ENCODE measurements at places on chromosomes 2 and 18.

GRCh38 chr18:24928301-24928878 is 423.6 kb downstream of the ZNF521 start:
- DNase-seq = no peak

- DNase-seq = no peak
These were observed 108.4 kb upstream of the LDAH start for GRCh38 chr2:20931346-20931745.

GRCh38 chr2:165568361-165568760 is 98.9 kb downstream of the CSRNP3 start:
- DNase-seq = no peak

DNA sequence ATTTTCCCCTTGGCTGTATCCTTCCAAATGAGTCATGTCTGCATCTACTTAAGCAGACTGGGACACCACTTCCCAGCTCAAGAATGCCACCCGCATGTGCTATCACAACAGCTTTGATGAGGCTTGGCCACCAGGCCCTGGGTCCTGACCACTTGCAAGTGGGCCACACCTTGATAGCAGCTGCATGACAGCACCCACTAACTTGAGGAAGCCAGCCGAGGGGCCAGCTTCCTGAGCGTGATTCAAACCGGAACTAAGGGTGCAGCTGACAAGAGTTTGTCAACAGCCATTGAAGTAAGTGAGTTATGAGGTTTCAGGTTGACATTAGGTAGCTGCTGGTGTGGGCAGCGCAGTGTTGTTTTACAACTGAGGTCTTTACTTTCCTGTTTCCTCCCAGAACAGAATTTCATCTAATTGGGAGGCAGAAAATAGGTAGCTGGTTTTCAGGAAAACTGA is 54.4 kb downstream of the EPHA4 start:
- peak; percentile 55 for DNase-seq

- no peak for DNase-seq
These were observed 207.0 kb upstream of the CXCR4 start for GRCh38 chr2:136324966-136325365.

DNA sequence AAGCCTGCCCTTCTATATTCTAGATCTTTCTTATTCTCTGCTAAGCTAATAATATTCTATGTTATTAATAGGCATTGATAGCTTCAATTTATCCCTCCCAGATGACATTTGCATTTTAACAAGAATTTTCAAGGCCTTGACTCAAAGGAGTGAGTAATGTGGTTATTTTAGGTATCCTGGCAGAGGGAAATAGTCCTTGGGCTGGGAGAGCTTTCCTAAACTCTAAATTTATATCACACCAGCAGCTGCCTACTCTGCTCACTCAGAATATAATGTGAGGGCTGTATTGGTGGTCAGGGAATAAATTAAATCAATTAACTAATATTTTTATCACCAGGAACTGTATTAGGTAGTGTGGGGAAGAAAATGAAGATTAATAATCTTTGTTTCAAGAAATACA is 74.8 kb upstream of the ADAM23 start:
- DNase-seq = no peak

- DNase-seq = no peak
These were observed 10.4 kb upstream of the EVA1A start for GRCh38 chr2:75570948-75571729.

DNA sequence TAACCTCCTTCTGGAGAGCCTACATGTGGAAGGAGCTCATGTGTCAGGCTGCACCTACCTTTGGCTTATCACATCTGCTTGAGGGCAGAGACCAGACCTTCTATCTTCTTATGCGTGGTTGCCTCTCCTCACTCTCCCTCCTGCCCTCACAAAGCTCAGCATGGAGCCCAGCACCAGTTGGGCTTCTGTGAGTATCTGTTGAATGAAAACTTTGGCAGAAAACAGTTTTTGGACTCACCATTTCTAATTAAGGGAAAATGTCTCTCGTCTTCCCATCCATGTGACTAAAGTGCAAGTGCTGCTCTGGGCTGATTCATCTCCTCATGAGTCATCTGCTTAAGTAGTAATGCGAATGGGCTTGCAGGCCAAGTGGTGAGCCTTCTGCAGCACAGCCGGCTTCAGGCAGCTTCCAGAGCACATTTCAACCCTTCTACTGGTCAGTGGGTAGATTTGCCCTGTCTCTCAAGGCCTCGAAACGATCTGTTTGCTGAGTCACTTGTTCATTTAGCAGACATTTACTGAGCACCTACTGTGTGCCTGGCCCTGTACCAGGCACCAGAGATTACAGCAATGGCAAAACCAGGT is 102.6 kb downstream of the VSNL1 start:
- DNase-seq = no peak

GRCh38 chr2:68230241-68231060 is 21.9 kb downstream of the PPP3R1 start:
- DNase-seq = no peak

DNA sequence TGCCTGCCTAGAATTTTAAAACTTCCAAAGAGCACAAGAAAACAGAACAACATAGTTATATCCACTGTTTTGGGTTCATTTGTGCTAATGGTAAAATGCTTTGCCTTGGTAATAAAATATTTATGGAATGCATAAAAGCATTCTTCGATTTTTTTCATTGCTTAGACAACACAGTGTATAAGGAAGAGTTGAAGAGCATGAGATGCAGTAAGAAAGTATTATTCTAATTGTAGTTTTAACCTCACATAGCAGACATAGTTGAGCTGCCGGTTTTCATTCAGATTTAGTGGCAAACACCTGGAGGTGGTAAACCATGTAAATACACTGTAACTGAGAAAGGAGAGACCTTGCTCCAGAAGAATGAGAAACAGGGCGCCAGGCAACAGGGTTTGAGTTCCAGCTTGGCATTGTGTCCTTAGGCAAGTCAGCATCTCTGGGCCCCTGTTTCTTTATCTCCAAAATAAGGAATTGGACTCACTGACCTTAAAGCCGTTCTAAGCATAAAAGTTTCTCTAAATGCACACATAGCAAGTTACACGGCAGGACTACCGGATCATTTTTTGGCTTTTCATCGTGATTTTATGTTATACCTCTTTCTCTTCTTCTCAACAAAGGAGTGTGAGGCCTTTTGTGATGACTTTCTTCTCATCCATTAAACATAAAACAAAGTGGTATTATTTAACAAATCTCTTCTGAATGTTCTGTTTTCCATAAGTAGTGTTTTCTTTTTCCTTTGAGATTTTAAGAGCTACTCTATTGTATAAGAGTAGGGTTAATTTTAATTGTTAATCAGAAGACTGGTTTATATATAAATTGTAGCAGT is 7.9 kb downstream of the UGP2 start:
- DNase-seq = no peak

DNA sequence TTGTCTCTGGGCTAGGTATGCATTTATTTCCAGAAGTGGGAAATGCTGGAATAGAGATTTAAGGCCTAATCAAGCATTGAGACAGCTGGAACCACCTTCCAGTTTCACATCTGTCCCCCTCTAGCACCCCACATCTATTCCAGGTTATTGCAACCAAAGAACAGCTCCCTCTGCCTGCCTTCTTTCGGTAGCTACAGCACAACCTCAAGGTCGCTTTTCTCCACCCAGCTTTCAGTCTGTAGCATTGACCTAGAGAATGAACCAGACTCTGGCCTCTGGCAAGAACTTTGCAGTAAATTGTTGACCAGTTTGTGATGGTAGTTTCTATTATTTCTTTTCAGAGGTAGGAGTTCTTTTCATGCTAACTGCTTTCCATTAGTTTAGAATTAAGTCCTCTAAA is 484.2 kb downstream of the DLGAP1 start:
- DNase-seq = no peak

GRCh38 chr2:171430516-171431410 is 3.0 kb downstream of the METTL8 start:
- no peak for DNase-seq

DNA sequence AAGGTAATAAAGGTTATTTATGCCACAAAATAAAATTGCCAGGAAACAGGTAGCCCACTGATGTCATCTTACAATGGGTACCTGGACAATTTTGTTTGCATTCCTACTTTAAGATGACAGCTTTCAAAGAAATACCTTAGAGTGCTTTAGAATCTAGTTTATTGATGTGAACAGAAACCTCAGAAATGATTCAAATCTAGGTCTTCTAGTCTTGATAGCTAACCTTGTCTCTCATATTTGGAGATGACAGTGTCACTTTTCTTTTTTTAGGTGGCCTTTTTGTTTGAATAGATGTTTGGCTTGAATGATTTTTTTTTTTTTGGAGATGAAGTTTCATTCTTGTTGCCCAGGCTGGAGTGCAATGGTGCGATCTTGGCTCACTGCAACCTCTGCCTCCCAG is 69.1 kb downstream of the PIK3C3 start:
- no peak for DNase-seq

DNA sequence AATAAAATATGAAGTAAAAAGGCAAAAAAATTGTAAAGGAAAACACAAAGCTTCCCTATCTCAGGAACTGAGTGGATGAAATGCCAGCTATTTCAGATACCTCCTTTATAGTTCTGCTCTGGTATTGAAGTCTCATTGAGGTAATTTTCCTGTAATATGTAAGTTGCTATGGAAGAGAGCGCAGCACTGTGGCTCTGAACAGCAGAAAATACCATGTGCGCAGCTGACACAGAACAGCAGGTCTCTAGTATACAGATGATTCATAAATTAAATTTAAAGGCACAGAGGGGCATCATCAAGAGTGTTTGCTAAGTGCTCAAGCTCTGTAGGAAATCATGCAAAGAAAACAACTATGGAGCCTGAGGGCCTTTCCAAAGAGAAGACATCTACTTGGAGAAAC is 315.3 kb upstream of the CDH7 start:
- no peak for DNase-seq

DNA sequence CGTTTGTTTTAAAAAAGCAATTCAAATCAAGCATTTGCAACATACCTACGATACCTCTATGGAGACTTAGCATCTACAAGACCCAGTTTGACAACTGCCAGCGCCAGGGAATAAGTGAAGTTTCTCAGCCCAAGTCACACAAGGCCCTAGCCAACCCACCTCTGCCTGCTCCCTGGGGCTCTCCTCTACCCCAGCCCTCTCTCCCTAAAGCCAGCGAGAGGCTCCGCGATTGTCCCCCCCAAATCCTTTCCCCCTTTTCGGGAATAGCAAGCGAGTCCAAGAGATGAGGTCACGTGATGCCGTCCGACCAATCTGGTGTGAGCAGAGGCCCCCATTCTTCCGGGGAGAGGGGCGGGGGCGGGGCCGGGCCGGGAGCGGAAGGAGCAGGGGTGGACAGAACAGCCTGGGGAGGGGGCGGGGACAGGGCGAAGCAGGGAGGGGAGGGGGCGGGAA is 102.2 kb upstream of the RAB6C start:
- DNase-seq = peak; percentile 85

- no peak for DNase-seq
These were observed 5.0 kb upstream of the CIDEA start for GRCh38 chr18:12248926-12249720.

DNA sequence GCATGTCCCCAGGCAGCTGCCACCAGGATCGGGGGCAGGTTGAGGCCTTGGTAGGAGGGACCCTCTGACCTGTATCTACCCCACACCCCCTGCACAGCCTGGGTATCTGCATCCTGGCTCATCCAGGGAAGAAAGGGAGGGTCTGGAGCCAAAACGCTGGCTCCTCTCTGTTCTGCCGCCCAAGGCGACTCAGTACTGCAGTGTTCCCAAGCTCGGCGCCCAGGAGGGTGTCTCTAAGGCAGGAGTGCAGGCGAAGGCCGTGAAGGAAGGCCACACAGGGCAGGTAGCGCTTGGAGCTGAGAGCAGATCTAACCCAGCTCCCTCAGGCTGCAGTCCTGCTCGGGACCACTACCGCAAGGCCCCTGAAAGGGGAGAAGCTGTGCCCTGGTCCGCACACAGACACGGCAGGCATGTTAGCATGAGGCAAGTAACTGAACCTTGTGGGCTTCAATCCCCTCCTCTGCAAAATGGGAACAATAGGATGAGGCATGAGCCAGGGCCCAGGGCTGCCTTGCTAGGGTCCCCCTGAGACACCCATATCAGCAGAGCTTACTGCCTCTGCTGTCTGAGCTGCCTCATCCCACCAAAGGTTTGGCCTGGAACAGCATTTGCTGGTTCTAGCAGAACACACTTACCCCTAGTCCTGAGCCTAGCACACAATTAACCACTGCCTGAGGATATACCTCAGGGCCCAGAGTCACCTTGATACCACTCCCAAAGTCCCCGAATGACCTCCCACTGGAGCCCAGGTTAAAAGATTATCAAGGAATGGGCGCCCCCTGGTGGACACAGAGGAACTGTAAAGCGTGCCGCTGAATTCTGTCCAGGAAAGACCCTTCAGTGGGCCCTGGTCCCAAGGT is 6.5 kb downstream of the PTMA start:
- DNase-seq = peak; percentile 82

- DNase-seq = no peak
These were observed 97.9 kb upstream of the ATL2 start for GRCh38 chr2:38474715-38475566.

DNA sequence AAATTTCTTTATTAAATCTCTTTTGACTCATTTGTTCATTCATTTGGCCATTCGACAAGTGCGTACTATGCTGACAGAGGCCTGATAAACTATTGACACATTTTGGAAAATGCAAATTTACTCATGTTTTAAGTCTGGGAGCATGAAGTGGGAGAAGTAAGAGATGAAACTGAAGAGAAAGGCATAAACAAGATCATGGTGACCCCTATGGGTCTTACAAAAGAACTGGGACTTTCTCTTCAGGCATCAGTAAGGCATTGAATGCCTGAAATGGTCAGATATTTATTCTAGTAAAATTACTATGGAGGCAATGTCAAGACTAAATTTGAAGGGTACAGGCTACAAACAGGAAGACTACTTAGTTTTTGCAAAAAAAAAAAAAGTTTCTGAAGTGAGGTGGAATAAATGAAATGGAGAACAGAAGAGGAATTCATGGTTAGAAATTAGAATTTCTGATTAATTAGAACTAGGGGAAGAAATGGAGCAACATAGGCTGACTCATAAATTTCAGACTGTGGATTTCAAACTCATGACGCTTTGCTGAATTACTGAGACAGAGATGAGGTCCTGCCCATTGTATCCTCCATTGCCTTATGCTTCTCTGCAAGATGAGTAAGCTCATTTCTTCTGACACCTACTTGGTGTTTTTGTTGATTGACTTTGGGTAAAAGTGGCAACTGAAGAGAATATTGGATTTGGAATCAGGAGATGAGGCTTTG is 32.7 kb downstream of the VSNL1 start:
- no peak for DNase-seq
